Stomach (tissue), 19 donors: ENCODE measurements at places on chromosomes 11 and 22. TPM values are rescaled to one million over a fixed set of nuclear protein-coding genes. Genes with fewer than 3 reads are reported as not detected.

MIAT gene
- total RNA-seq: 29.8 TPM

RTN4RL2 gene
- not detected for total RNA-seq

CCDC87 gene
- total RNA-seq: 0.45 TPM

PIH1D2 gene
- 0.55 TPM for total RNA-seq

CTSF gene
- 39.7 TPM for total RNA-seq

TUT1 gene
- 12.3 TPM for total RNA-seq

GRCh38 chr22:20775342-20775895 lies 1.5 kb downstream of the SERPIND1 start:
- peaks cover 6% of the 10 kb centered on the region for H3K4me1 ChIP-seq
- H3K36me3 ChIP-seq: peaks cover 64% of the 10 kb centered on the region
- no peak overlapping the region for H3K27ac ChIP-seq
- no peak for DNase-seq
- H3K27me3 ChIP-seq: no peaks in the 10 kb centered on the region
- H3K4me3 ChIP-seq: no peak overlapping the region

- H3K4me1 ChIP-seq: peaks cover 37% of the 10 kb centered on the region
- H3K36me3 ChIP-seq: no peaks in the 10 kb centered on the region
- H3K27me3 ChIP-seq: no peaks in the 10 kb centered on the region
- H3K27ac ChIP-seq: peak overlapping the region; percentile 62
- DNase-seq: no peak
- H3K4me3 ChIP-seq: no peak overlapping the region
These were observed 101.9 kb downstream of the MRTFA start for GRCh38 chr22:40534379-40535188.

DNA sequence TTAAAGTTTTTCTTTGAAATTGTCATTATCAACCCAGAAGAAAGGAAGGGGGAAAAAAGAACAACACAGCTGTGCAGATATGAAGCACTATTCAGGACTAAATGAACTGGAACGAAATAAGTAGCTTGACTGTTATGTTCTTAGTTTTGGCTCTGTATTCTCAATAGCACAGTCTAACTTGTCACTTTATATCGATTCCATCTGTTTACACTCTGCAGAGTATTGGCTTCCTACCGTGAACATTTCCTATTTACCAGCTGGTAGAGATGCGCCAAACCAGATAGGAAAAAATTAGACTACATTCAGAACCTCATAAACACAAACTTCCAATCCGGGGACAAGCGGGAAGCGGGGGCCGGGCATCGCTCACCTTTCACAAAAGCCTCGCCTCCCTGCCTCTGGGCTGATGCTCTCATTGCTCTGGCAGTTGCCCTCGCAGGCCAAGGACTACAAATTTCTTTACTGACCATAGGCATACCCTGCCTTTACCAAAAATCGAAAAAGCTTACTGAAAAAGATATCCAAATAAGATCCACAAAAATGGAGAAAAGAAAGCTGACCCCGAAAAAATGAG lies 66.2 kb downstream of the EFCAB6 start:
- H3K4me3 ChIP-seq: no peak overlapping the region
- peaks cover 4% of the 10 kb centered on the region for H3K27me3 ChIP-seq
- H3K4me1 ChIP-seq: no peaks in the 10 kb centered on the region
- no peak overlapping the region for H3K27ac ChIP-seq
- DNase-seq: peak; percentile 24

- no peaks in the 10 kb centered on the region for H3K27me3 ChIP-seq
- no peak overlapping the region for H3K4me3 ChIP-seq
- DNase-seq: peak; percentile 11
- H3K4me1 ChIP-seq: no peaks in the 10 kb centered on the region
- no peaks in the 10 kb centered on the region for H3K36me3 ChIP-seq
These were observed 447.7 kb downstream of the TBC1D22A start for GRCh38 chr22:47210112-47210657.

- no peak overlapping the region for H3K4me3 ChIP-seq
- no peaks in the 10 kb centered on the region for H3K4me1 ChIP-seq
- H3K27ac ChIP-seq: no peak overlapping the region
These were observed 296.2 kb downstream of the NTM start for GRCh38 chr11:131666617-131667016.

GRCh38 chr11:125313271-125314219 lies 149.0 kb downstream of the PKNOX2 start:
- H3K27ac ChIP-seq: no peak overlapping the region
- H3K4me3 ChIP-seq: no peak overlapping the region
- H3K4me1 ChIP-seq: peaks cover 24% of the 10 kb centered on the region
- DNase-seq: no peak
- H3K36me3 ChIP-seq: no peaks in the 10 kb centered on the region

- no peak for DNase-seq
- H3K27me3 ChIP-seq: peaks cover 23% of the 10 kb centered on the region
- H3K4me3 ChIP-seq: no peak overlapping the region
- H3K36me3 ChIP-seq: no peaks in the 10 kb centered on the region
- H3K4me1 ChIP-seq: no peaks in the 10 kb centered on the region
These were observed 38.1 kb upstream of the WNT11 start for GRCh38 chr11:76244316-76244851.

DNA sequence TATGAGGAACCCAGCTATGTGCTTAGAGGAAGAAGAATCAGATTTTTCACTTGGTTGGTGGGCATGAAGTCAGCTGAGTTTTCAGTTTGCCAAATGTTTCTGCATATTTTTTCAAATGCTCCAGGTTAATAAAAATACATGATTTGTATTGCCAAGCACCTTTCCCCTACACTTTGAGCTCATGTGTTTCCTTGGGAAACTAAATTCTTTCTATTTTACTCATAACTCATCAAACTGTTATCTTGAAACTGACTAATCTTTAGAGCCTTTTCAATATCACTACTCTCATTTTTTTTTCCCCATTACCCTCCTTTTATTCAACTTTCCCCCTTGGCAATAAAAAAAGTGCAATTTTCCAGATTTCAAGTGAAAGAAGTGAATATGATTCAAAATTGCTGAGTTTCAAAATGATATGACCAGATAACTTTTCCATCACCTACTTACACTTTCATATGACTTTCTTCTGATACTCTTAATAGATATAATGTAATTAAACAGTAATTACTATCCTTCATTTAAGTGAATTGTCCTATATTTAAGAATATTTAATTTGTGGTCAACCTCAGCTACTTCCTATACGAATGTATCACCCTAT lies 91.9 kb upstream of the SOX6 start:
- H3K4me1 ChIP-seq: no peaks in the 10 kb centered on the region
- H3K27ac ChIP-seq: no peak overlapping the region
- DNase-seq: no peak
- H3K4me3 ChIP-seq: no peak overlapping the region
- no peaks in the 10 kb centered on the region for H3K27me3 ChIP-seq

DNA sequence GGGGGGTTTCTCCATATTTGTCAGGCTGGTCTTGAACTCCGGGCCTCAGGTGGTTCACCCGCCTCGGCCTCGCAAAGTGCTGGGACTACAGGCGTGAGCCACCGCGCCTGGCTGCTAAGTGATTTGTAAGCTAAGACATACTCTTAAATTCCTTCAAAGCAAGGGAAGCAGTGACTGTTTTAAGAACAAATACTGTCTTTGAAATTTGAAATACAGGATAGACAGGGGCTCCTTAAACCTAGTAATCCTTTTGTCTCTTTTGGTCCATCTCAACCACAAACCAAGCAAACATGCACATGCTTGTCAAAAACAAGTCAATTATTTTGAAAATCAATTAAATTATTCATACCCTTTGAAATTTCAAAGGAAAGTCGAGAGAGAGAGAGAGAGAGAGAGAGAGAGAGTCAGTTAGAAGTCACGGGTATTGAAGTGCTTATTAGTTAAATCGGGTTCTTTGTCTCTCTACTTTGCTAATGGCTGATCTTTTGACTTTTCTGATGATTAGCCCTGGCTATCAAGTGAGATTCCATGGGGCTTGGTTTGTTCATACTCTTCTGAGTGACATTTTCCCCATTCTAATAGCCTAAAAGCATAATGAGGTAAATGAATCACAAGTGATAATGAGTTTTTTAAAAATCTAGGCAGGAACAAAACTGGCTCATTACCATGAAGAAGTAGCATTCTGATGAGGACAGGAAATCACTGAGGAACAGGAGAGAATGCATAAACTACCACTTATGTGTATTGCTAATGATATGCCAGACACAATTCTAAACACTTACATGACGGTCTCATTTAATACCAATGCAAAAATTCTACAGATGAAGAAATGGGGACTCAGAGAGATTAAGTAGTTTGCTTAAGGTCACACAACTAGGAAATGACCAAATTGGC lies 48.0 kb downstream of the MCHR1 start:
- H3K4me3 ChIP-seq: no peak overlapping the region
- no peaks in the 10 kb centered on the region for H3K27me3 ChIP-seq
- peaks cover 16% of the 10 kb centered on the region for H3K4me1 ChIP-seq
- H3K36me3 ChIP-seq: no peaks in the 10 kb centered on the region

DNA sequence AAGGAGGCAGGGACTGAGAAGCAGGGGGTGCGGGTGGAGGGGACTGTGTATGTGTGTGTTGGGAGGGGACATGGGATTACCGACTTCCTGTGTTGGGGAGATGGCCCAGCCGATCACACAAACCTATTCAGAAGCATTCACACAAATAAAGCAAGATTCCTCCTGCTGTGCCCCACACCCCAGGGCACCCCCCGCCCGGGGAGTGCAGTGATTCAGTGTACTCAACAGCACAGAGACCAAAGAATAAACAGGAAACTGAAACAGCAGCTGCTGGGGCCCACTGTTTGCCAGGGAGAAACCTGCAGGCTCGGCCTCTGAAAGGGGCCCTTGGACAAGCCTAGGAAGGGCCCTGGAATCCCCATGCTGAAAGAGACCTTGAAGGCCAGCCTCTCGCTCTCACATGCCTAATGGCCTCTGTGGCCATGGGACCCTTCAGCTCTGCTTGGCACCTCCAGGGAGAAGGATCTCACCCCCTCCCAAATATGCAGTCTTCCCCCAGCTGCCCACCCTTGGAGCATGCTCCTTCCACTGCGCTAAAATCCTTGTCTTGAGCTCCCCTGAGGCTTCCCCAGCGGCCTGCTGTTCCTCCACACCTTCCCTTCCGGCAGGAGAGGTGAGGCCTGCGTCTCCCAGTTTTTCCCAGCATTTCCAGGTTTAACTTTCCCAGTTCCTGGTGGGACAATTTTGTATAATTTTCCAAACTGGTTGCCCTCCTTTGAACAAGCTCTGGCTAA lies 72.9 kb downstream of the CSNK2A3 start:
- H3K27ac ChIP-seq: no peak overlapping the region
- H3K4me3 ChIP-seq: no peak overlapping the region
- H3K36me3 ChIP-seq: no peaks in the 10 kb centered on the region
- H3K4me1 ChIP-seq: no peaks in the 10 kb centered on the region
- DNase-seq: peak; percentile 60

DNA sequence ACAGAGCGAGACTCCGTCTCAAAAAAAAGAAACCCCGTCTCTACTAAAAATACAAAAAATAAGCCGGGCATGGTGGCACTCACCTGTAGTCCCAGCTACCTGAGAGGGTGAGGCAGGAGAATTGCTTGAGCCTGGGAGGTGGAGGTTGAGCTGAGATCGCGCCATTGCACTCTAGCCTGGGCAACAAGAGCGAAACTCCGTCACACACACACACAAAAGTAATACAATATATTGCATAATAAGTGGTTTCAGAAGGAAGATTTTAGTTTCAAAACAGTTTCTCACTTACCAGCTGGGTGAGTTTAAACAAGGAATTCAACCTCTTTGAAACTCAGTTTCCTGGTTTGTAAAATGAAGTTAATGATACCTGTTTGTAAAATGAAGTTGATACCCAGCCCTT lies 32.7 kb upstream of the HTR3A start:
- no peak overlapping the region for H3K4me3 ChIP-seq
- no peak for DNase-seq
- H3K27me3 ChIP-seq: no peaks in the 10 kb centered on the region

DNA sequence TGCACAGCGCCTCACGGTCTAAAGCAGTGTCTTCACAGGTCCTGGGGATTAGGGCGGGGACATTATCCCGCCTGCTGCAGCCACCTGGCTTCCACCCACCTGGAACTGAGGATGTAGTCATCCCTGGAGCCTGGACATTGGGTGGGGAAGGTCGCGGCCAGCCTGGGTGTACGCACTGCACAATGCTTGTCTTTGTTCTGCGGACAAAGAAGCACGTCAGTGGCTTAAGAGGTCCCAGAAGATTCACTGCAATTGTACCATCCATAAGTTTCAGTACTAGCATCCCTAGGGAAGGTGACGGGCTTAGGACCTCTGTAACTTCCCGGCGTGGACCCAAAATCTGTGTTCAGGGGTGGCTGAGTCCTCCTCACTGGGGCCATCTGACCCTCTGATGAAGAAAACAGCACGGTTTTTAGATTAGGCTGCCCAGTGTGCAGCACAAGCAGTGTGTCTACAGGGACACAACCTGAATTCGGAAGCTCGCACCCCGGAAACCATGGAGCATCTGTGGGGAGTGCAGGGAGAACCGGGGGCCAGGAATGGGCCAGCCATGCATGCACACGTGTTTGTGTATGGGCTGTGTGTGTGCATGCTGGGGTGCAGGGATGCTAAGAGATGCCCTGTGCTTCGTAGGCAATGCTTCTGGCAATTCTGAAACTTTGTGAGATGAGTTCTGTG lies 342.6 kb upstream of the B3GAT1 start:
- no peak overlapping the region for H3K4me3 ChIP-seq
- no peak for DNase-seq
- no peaks in the 10 kb centered on the region for H3K27me3 ChIP-seq
- no peak overlapping the region for H3K27ac ChIP-seq
- no peaks in the 10 kb centered on the region for H3K36me3 ChIP-seq
- H3K4me1 ChIP-seq: no peaks in the 10 kb centered on the region
